Cerebellar nuclear complex (tissue), 1 donor: ENCODE measurements at places on chromosomes 6 and 20.

DNA sequence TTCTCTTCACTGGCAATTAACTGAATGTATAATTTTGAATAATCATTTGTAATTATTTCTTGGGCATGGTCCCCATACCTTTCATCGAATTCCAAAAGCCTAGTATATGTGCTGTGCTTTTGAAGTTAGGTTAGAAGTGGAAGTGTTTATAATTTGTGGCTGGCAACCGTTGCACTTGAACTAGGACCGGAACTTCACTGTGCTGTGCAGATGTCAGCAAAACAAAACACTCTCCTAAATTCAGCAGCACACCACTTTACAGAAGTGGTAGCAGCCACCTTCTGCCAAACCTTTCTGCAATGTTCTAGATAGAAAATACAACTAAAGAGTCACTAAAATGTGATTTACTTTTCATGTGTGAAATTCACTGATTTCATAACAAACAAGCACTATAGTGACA is 111.9 kb downstream of the FAM83B start:
- no peak for DNase-seq

- no peak for DNase-seq
These were observed 686 bp downstream of the TMEM170B start for GRCh38 chr6:11538052-11538818.

DNA sequence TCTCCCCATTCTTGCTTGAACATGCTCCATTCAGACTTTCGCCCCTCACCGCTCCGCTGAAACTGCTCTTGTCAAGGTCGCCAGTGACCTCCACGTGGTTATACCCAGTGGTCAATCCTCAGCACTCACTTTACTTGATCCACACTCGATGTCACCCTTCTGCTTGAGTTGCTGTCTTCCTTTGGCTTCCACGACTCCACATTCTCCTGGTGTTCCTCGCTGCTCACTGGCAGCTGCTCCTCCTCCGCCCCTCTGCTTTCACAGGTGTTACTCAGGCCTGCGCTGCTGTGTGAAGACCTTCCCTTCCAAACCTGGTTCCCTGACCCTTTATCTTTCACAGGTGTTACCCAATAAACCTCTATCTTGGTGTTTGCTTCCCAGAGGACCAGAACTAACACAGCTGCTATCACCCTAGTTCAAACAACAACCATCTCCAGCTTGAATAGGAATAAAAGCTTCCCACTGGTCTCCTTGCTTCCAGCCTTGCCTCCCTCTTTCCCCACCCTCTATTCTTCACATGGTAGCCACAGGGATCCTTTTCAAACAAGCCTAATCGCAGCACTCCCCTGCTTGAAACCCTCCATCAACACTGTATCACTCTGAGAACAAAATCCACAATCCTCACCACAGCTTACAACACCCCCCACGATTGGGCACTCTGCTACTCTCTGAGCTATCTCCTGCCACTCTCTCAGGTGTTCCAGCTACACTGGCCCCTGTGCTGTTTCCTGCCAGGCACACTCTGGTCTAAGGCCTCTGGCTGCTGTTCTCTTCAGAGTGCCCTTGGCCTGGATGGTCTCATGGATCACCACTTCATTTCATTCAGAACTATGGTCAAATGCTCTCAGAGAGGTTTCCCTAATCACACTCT is 10.7 kb downstream of the PPIL1 start:
- DNase-seq = no peak

DNA sequence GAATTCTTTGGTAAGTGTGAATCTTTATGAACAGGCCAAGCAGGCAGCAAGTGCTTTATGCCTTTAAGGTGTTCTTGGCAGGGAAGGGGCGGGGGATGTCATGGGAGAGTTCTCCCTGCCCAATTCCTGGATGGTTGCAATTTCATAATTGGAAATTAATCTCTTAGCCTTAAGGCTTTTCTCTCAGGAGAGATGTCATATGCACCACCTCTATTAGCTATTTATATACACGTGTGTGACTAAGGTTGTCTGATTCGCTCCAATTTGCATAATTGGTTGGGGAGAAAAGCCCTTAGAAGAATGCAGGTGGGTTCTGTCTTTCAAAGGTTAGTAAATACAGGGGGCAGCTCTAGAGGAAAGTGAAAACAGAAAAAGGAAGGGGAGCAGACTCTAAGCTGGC is 5.2 kb upstream of the ENPP5 start:
- no peak for DNase-seq

GRCh38 chr6:63269470-63269869 is 50.3 kb downstream of the LGSN start:
- DNase-seq = no peak

DNA sequence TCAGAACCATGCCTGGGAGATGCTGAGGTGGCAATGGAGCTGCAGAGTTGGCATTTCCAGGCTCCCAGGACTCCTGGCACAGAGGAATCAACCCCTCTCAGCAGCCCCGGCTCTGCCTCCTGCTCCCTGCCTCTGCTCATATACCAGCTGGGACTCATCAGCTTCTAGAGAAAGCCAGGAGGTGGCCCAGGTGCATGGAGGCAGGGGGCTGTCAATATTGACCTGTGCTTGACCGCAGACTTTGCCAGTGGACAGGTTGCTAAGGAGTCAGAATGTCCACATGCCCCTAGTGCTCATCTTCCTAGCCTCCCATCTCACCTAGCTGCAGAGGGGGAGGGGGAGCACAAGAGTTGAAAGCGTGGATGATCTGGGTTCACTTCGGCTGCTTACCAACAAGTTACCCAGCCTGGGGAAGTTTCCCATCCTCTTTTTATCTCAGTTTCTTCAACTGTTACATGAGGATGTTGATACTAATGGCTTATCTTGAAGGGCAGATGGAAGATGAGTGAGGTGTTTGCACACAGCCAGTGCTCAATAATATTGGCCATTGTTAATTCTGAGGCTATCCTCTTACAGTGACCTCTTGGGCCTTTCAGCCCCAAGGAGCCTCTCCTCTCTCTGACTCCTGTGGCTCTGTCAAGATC is 9.2 kb upstream of the SCRT2 start:
- DNase-seq = no peak
